Fibroblast of mammary gland (primary cell): ENCODE measurements at places on chromosomes 7 and 10.
A peak's percentile ranks its signal among the peaks of the same experiment; 100 is the strongest.

- DNase-seq, result peak; percentile 92
These were observed 566.7 kb upstream of the NRP1 start for GRCh38 chr10:33901166-33901565.

- no peak for DNase-seq
These were observed 95.6 kb upstream of the DDC start for GRCh38 chr7:50660830-50661175.

GRCh38 chr10:61761825-61762217 is 99.1 kb downstream of the CABCOCO1 start:
- DNase-seq, result no peak

DNA sequence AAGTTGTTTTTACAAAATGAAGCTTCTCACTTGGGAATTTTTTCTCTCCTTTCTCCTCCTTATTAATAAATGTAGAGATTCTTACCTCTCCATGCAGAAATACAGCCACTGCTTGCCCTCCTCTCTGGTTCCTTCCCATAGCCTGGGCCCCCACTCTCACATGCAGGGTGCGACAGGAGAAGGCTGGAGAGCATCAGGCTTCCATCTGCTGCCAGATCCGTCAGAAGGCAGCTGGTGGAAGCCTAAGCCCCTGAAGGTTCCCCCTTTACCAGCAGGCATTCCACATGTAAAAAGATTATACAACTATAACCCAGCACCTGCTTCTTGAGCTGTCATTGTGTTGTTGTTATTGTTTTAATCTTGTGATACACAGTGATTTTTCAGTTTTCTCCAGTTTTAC is 314.2 kb downstream of the LHFPL3 start:
- no peak for DNase-seq

GRCh38 chr10:131267814-131268095 is 43.8 kb downstream of the TCERG1L start:
- no peak for DNase-seq

GRCh38 chr7:118185163-118185860 is 1.3 kb downstream of the LSM8 start:
- peak; percentile 45 for DNase-seq

DNA sequence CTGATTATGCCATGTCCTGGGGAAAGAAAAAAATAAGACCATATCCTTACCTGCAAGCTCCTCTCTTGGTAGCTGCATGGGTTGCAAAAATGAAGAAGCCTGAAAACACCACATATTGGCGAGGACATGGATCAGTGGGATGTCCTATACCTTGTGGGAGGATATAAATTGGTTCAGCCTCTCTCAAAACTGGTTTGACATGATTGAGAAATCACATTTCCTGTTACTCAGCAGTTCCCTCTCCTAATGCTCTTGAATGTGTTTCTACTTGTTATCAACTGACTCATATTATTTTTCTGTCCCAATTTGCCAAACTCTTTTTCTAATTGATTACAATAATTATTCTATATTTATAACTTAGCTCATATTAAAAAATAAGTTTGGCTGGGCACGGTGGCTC is 380.2 kb downstream of the EXOC4 start:
- DNase-seq, result peak; percentile 75

DNA sequence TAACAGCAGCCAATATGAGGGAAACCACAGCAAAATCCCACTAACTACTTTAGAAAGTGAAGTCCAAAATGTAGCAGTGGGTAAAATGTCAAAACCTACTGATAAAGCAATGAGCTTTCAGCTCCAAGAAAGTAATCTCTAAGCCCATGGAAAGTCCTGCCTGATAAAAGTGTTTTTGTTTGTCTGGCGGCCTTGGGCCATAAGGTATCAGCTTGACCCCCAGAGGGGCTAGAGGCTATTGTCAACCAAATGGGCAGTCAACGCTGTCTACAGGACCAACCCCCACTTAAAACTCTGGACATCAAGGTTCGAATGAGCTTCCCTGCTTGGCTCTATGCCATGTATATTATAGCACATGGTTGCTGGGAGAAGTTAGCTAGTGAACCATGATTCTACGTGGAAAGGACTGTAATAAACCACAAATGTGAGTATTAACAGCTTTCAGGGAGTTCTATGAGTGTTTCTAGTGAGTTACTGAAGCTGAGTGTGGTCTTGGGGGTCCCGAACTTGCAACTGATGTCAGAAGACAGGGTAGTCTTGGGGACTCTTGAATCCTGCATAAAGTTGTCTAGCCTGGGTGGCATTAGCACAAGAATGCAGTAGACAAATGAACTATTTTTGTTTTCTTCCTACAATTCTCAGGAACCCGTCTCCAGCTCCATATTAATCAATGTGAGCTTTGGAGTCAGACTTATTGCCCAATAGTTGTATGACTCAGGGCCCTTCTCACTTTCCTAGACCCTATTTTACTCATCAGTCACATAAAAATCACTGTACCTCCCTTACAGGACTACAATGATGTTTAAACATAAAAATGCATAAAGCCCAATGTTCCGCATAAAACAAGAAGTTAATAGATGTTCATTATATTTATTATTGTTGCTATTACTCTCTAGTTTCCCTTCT is 164.9 kb downstream of the DGKI start:
- DNase-seq, result peak; percentile 95

GRCh38 chr10:35423505-35424306 is 87.4 kb downstream of the CCNY start:
- peak; percentile 88 for DNase-seq

DNA sequence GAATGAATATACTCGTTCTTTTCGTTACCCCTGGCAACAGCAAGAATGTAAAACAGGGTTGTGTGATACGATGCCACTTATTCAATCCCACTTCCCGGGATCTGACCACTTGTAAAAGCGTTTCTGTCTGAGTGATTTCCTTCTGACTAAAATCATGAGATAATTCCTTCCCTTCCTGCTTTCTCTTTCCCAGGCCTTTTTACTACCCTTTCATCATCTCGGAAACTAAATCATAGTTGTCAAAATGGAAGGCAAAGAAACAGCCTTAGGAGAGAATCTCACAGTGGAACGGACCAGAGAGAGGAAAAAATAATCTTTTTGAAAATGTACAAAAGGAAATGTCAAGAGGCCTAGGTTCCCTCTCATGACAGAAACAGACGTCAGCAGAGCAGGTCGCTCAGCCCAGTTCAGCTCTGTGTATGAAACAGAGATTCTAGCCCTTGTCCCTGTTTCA is 29.8 kb downstream of the DIP2C start:
- peak; percentile 71 for DNase-seq

GRCh38 chr10:117550599-117551329 is 8.2 kb downstream of the EMX2 start:
- DNase-seq, result no peak

- peak; percentile 20 for DNase-seq
These were observed 151.0 kb downstream of the CHCHD3 start for GRCh38 chr7:132930881-132931280.

DNA sequence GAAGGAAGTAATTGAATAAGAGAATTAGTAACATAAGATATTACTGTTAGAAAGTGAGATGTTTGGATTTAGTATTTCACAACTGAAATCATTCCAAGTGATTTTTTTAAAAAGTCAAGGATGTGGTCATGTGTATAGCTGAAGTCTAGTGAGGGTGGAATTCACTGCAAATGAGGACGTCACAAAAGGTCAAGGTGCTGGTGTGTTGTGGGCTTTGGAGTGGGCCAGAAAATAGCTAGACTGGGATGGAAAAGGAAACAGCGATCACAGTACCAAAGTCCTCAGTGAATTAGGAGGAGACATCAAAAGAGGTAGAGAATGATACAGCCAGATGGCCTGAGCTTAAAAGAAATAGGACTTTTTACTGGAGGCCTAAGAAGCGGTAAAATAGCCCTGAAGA is 272.8 kb downstream of the DYNC1I1 start:
- no peak for DNase-seq

DNA sequence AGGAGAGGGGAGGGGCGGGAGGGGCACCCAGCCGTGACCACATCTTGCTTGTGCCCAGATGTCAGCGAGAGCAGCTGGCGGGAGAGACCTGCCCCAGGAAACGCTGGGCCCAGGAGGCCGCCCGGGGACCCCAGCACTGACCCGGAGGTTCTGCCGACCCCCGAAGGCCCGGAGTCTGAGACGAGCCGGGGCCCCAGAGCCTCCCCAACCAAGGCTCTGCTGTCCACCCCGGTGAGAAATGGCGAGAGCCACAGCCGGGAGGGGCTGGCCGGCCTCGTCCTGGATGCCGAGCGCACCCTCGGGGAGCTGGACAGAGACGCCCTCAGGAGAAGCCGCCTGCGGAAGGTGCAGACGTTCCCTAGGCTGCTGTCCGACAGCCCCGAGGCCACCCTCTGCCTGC is 25.9 kb downstream of the KNDC1 start:
- DNase-seq, result no peak

- no peak for DNase-seq
These were observed 91.6 kb upstream of the CXCL12 start for GRCh38 chr10:44476409-44477045.

DNA sequence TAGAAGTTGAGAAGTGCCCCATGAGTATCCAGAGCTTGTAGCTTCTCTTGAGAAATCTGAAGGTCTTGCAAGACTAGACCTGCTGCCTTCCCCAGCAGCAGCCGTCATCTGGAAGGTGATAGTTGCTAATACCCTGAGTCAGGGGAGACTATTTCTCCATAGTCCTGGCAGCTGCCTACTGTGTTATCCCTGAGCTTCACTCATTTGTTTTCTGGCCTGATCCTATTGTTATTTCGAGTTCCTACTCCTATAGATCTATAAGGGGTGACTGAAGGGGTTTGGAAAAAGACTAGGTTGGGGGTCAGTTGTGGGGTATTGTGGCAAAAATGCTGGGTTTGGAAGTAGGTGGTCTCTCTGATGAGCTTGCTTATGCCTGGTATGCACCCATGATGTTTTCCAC is 297.8 kb downstream of the CNTNAP2 start:
- no peak for DNase-seq

DNA sequence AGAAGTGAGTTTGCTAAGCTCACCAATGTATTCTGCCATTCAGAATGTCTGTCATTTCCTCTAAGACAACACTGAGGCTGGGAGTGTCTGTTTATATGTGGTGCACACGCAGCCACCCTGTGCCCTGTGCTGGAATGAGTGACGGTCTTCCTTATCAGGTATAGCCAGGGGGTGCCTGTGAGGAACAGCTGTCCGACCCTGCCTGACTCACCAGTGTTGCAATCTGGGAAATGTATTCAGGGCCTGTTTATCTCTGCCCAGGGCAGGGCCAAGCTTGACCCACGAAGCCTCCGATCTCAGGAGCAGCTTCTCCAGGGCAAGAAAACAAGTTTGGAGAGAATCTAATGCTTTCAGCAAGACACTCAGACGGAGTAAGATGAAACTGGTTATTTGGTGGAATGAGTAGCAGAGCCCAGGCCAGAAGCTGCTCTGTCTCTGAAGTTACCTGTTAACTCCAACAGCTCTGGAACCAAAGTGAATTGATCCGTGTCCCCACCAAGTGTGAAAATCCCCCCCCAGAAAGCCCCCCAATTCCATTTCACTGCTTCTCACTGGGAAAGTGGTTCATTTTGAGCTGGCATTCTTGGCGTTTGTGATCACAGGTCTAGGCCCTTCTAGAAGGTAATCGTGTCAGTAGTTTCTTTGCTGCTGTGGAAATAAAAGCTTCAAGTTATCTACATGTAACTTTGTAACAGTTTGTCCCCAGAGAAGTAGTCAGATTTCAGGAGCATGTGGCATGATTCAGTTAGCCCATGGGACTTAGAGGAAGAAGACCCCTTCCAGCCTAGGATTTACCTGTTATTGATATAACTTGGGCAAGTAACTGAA is 6.1 kb upstream of the UBE2H start:
- peak; percentile 52 for DNase-seq

DNA sequence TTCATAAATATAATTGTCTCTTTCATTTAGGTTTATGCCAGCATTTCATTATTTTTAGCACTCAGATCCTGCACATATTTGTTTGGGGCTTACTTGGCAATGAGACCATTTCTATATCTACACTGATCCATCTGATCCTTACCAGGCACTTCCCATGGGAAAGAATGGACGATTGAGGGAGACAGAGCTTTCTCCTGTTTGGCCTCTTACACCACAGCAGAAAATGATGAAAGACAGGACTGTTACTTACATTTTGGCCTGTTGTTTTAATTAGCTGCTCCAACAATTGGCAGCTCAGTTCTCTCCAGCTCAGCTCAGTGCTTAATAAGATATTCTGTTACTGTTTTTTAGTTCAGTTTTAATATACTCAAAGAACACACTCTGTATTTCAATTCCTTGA is 77.6 kb upstream of the RSU1 start:
- DNase-seq, result peak; percentile 22

- DNase-seq, result peak; percentile 77
These were observed 5.3 kb upstream of the CUZD1 start for GRCh38 chr10:122850705-122851640.

DNA sequence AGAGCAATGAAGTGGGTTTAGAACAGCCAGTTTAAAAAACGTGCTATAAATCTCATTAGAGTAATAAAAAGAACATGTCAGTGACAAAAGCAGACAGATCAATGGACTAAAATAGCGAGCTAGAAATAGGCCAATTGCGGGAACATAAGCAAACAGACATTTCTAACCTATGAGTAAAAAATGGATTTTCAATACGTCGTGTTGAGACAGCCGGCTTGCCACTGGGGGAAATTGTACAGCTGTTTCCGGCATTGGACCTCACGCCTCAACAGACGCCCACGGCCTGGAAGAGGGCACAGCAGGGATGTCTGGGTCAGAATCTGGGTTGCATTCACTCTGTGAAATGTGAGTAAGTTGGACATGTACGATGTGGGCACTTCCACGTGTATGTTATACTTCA is 92.9 kb downstream of the SVOPL start:
- peak; percentile 15 for DNase-seq

DNA sequence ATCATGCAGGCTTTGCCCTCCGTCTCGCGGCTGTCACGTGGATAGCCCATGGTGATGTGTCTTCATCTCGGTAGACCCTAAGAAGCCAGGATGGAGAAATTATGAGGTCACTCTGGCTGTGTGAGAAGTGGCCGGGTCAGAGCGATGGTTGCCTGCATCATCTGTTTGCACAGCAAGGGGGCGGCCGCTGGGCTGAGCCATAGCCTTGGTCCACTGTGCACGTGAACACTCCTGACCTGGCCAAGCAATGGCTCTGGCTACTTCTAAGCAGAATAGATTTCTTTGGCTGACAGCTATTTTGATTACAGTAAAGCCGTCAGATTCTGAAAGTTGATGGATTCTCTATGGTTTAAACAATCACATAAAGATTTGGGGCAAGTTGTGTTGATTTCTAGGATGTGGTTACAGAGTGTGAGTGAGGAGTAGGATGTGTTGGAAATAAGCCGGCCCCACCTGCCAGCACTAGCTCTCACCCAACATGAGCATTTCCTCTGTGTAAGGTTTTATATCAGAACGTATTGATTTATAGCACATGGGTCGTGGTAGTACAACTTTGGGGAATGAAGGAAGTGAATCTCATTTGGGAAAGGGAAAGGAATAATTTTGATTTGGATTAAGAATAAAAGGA is 214.4 kb upstream of the GPR26 start:
- no peak for DNase-seq

GRCh38 chr7:147363101-147363500 is 1227.5 kb upstream of the C7orf33 start:
- no peak for DNase-seq

- no peak for DNase-seq
These were observed 231.3 kb upstream of the FERD3L start for GRCh38 chr7:19376538-19376937.

- peak; percentile 6 for DNase-seq
These were observed 32.8 kb upstream of the MEOX2 start for GRCh38 chr7:15719311-15719710.
